ENCODE measurements at places on chromosomes 11 and 22. TPM values are rescaled to one million over a fixed set of nuclear protein-coding genes. Genes with fewer than 3 reads are reported as not detected.

DNA sequence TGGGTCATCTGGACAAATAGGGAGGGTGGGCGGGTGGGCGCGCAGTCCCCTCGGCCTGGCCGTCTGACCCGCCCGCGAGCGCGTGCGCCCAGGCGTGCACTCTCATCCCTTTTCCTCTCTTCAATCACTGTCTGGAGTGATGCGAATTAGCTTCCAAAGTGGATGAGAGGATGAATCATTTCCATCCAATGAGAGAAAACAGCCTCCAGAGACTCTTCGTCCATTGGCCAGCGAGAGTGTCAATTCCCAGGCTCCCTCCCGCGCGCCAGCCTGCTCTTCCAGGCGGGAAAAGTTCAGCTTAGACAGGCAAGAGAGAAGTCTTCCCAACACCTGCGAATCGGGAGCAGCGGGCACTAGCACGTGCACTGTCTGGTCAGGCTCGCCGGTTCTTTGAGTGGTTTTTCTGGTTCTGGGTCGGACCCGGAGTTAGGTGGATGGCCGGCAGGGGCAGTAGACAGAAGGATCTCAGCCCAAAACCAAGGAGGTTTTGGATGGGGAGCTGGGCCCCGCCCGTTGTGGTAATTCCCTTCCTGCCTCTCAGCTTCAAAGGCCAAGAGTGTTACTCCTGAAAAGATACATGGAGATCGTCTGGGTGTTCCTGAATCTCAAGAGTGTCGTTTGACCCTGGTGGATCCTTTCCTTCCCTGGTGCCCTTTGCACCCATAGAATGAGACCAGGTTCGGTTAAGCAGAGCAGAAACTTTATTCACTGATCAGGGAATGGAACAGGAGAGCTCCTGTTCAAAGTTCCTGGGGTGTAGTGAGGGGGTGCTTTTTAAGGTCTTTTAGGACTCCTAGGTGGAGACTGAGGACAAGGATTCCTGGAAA lies 33.4 kb upstream of the GLYATL1 start:
- DNase-seq: peak; percentile 66

- DNase-seq: no peak
Measured at GRCh38 chr11:61273178-61274078, 21.7 kb downstream of the VWCE start.

GRCh38 chr11:57680552-57680874 lies 12.6 kb downstream of the ZDHHC5 start:
- no peak for DNase-seq

DNA sequence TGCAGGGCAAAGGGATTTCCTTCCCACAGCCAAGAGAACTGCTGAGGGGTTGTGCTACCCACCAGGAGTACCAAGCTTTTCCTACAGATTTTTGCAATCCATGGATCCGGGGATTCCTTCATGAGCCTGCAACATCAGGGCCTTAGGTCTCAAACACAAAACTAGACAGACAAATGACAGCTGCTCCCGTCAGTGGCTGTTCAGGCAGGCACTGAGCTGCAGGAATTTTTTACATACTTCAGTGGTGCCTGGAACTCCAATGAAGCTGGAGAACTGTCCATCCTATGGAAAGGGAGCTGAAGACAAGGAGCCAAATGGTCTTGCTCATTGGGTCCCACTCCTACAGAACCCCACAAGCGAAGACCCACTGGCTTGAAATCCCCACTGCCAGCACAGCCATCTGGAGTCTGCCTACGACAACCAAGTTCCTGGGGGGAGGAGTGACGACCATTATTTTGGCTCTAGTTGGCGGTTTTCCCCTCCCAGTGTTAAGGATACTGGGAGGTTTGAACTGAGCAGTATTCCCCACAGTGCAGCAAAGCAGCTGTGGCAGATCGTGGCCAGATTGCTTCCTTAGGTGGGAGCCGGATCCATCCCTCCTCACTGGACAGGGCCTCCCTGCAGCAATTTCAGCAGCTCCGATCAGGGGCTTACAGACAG lies 157.7 kb upstream of the TMEM45B start:
- DNase-seq: no peak

SAA2 gene
- total RNA-seq: 2.8 TPM

DBX1 gene
- total RNA-seq: not detected

TBX1 gene
- total RNA-seq: 3.6 TPM

Data from left ventricle myocardium superior (tissue), 1 donor.